H1 (cell line): ENCODE measurements at places on chromosomes 3 and 15. TPM values are rescaled to one million over a fixed set of nuclear protein-coding genes. Genes with fewer than 3 reads are reported as not detected.

GRCh38 chr3:136261826-136262225, 11.7 kb downstream of the PCCB start:
- DNase-seq: peak; percentile 7

Gene ATOSA
- 7.9 and 8.6 TPM in 2 replicates for total RNA-seq

- no peak for DNase-seq
These were observed 26.8 kb downstream of the CMC1 start for GRCh38 chr3:28267984-28268849.

GRCh38 chr3:169526246-169526645, 137.3 kb downstream of the MECOM start:
- no peak for DNase-seq

GRCh38 chr3:156187146-156187769, 66.9 kb downstream of the KCNAB1 start:
- no peak for DNase-seq

Gene SLC22A14
- total RNA-seq: not detected in 2 replicates

Gene IMPG2
- total RNA-seq: 0.06 and 0.08 TPM in 2 replicates

Gene CORO2B
- 3.4 and 4.7 TPM in 2 replicates for total RNA-seq

DNA sequence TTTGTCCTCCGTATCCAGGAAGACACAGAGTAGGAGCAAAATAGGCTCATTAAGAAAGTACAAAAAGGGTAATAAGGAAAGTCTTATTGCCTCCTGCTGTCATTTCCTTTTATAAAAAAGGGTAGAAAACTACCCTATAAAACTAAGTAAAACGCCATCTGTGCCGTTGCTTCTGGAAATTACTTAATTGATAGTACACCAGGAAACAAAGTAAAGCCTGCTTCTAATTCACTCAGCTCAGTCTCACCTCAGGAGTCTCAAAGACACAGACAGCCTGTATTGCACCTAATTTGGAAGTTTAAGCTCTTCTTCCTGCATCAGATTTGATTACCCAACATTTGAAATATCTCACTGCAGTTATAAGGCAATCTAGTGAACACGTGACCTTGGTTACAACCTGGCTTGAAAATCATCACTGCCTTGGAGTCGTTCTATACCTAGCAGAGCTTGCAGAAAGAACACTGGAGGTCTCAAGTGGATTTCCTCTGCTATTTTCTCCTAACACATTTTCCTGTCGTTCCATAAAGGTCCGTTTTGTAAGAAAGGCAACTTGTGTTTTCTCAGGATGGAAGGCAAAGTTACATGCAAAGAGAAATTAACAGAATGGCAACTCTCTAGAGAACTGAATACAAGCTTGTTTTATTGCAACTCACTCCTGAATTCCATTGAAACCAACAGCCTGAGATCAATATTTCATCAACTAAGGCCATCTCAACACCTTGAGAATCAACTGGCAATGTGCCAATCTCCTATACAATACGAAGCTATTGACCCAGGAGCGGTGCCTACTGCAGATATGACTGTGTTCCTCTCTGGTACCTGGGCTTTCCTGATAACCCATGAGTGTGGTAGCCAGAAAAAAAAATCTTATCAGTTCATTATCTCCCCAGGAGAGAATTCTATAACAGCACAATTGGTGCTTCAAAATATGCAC, 203.3 kb upstream of the LMCD1 start:
- no peak for DNase-seq

Gene AADACL2
- total RNA-seq: not detected in 2 replicates

DNA sequence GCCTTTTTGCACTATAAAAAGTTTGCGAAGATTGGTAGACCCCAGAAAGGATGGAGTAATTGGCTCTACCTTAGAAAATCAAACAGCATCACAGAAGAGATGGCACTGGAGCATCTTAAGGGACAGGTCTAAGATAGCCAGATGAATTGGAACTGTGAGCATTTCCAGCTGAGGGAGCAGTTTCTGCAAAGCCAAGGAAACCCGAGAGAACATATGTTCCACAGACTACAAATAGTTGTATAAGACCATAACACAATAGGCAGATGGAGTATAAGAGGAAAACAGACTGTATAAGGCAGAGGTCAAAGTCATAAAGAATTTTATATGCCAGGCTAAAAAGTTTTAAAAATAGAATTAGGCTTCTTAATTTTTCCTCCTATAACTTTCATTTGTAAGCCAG, 46.0 kb downstream of the TSC22D2 start:
- DNase-seq: no peak

Gene KBTBD13
- not detected in 2 replicates for total RNA-seq

DNA sequence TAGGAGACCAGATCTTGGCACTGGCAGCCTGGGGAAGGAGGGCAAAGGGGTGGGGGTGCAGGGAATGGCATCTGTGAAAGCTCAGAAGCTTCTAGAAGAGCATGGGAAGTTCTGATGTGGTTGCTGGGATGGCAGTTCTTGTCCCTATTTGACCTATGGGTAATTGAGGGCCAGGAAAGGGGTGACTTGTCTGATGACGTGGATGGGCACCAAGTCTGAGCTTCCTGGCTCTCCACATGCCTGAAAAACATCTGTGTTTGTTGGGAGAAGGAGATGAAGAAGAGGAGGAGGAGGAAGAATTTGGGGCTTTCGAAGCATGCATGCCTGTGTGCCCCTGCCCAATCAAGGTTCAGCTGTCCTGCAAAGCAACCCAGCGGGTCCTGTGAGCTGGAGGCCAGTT, 158.8 kb downstream of the SMAD6 start:
- DNase-seq: no peak

Gene SKOR1
- total RNA-seq: 0.11 TPM in 2 replicates

Gene PLD1
- 2.6 and 3.1 TPM in 2 replicates for total RNA-seq

DNA sequence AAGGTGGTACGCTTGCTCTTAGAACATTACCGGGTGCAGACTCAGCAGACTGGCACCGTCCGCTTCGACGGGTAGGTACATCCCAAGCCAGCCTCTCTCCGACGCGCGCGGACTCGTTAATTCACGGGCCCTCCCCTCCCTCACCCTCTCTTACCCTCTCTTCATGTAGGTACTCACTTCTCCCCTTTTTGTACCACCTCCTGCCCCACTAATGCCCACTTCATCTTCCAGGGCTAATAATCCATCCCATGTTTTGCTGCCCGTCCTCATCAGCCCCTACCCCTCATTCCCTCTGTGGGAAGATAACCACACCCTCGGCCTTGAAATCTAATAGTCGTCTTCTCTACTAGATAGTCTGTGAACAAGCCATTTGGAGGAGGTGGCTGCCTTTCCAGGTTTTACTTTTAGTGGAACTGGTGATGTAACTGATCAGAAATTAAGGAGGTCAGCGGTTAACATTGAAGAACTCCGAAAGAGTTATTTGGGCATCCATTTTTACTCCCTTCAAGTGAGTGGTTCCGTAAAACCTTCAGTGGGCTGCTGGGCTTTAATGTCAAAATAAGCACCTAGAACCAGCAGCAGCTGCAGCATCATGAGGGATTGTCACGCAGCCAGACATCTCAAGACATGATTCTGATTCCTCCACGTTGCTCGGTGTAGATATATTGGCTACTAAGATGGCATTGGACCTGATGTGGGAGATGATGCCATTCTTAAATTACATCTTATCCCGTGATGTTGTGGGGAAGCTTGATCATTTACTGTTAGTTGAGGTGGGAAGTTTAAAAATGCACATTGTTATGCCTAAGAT, 1.3 kb downstream of the FEM1B start:
- DNase-seq: no peak

GRCh38 chr15:69515508-69515907, 62.9 kb downstream of the RPLP1 start:
- no peak for DNase-seq

GRCh38 chr3:19473971-19474580, 325.8 kb downstream of the KCNH8 start:
- DNase-seq: no peak

DNA sequence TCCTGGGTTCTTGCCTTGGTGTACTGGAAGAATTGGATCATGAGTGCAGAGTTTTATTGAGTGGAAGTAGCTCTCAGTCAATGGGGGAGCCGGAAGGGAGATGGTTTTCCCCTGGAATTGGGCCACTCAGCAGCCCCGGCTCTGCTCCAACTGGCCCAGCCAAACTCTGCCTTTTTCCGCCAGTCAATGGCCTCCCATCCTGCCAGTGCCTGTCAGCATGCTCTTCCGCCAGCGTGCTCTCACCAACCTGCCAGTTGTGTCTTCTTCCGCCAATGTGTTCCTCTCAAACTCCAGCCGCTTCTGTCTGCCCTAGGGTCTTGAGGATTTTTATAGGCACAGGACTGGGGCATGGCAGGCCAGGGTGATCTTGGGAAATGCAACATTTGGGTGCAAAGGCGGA, 12.4 kb upstream of the AADACL2 start:
- no peak for DNase-seq

Gene ABHD6
- total RNA-seq: 5.9 and 6.3 TPM in 2 replicates

Gene HYAL1
- 1.7 and 2.0 TPM in 2 replicates for total RNA-seq

DNA sequence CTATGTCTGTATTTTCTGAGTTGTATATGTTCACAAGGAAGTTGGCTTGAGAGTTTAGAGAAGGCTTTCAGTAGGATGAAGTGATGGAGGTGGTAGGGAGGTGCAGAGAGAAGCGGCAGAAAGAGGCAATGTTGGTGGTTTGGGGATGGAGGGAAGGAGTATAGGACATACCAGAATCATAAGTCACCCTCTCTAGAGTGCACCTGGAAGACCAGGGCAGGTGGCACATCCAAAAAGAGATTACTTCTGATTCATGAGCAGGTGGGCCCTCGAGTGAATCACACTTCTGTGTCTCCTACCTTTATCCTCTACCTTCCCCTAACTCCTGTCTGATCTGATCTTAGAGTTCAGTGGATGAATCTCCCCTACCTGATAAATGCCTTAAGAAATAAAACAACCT, 41.8 kb upstream of the MRPL3 start:
- DNase-seq: no peak

DNA sequence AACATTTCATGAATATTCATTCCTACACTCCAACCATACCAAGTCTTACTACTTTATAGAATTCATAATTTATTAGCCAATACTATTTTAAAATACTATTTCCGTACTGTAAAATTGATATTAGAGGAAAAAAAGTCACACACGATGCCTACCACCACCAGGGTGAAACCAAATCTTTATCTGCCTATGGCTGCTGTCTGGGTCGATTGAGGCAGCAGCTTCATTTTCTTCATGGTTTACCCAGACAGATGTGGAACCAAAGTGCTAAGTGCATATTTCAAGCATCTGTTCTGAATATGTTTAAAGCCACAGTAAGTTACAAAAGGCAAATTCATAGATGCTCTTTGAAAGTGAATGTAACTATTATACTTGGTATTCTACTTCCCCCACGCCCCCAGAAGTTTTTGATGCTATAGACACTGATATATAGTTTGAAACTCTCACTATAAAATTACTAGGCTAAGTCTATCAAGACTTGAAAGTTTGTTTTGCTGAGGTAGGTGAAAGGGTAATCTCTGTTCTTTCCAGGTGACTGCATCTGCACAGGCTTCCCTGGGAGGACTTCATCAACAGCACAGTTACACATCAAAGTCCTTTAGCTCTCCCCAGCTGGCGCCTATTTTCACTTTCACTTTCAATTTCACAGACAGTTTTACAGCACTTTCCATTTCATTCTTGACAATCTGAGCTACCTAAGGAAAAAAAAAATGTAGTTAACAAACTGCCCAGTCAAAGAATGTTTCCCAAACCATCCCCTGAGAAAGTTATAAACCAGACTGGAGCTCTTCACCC, 113.9 kb downstream of the POLQ start:
- DNase-seq: no peak

Gene P2RY14
- total RNA-seq: not detected in 2 replicates

DNA sequence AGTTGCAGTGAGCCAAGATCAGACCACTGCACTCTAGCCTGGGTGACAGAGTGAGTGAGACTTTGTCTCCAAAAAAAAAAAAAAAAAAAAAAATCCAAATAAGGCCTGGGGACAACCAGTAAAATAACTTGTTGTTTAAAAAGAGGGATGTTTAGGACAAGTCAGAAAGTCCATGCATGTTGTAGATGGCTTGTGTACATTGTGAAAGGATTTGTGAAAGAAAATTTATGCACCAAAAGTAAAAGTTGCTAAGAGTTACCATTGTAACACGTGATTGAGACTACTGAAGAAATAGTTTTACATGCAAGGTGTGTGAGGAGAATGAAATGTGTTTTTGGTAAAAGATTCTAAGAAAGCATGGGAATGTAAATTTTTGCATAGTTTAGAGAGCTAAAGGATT, 35.7 kb upstream of the SEC61A1 start:
- DNase-seq: no peak

Gene HHATL
- total RNA-seq: not detected in 2 replicates

GRCh38 chr15:68550004-68550403, 28.8 kb upstream of the CORO2B start:
- no peak for DNase-seq

Gene ALCAM
- 33.0 and 35.7 TPM in 2 replicates for total RNA-seq

DNA sequence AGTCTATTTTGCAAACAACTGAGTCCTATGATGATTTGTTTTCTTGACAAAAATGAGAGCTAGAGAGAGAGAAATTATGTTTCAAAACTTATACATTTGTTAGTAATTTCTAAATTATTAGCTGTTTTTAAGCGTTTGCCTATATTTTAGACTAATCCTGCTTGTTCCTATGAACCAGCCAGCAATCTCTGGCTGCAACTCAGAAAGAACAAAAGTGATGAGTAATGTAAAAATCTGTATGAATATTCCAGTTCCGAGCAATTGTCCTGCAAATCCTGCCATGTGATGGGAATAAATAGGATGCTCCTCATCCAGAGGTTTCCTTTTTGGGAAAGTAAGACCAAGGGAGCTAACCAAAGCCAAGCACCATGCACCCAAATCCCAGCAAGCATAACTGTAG, 228.3 kb upstream of the GBE1 start:
- no peak for DNase-seq

DNA sequence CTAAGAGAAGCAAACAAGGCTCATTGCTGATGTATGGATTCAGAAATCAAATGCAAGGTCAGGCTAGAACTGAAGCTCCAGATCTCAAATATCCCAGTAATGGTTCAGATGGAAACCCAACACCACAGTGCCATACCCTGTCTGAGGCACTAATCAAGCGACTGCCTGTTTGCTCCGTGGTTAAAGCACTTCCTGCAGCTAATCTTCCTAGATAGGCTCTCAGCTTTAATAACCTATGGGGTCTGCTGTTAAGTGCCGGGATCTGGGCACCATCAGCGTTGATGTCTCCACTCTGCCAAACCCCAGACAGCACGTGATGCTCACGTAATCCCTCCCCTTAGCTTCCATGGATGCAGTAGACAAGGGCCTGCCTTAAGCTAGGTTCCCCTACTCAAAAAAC, 262.6 kb downstream of the MECOM start:
- DNase-seq: no peak

DNA sequence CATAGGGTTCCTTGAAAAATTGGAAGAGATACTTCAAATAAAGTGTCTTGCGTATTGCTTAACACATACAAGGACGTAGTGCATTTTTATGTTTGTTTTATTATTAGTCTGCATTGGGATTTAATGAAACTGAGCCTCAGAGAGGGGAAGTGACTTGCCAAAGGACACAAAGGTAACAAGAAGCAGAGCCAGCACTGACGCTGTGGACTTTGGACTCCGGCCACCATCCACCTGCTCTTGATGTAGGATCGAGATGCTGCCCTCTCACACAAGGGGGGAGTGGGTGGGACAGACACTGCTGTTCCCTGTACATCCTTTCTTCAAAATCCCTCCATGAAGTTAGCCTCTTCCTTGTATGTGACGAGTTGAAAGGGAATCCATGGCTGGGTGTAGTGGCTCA, 435.4 kb upstream of the RGMA start:
- no peak for DNase-seq

Gene EPHB1
- total RNA-seq: 5.9 TPM in 2 replicates
